ENCODE measurements at places on chromosomes 6 and 20.

GRCh38 chr6:70843328-70843918, 113.4 kb downstream of the B3GAT2 start:
- no peak for DNase-seq

- DNase-seq, result no peak
These were observed 613.8 kb downstream of the TFAP2B start for GRCh38 chr6:51432481-51432880.

- no peak for DNase-seq
These were observed 58.9 kb upstream of the L3MBTL3 start for GRCh38 chr6:129959358-129959930.

- no peak for DNase-seq
These were observed 57.9 kb downstream of the OTOR start for GRCh38 chr20:16806061-16806460.

DNA sequence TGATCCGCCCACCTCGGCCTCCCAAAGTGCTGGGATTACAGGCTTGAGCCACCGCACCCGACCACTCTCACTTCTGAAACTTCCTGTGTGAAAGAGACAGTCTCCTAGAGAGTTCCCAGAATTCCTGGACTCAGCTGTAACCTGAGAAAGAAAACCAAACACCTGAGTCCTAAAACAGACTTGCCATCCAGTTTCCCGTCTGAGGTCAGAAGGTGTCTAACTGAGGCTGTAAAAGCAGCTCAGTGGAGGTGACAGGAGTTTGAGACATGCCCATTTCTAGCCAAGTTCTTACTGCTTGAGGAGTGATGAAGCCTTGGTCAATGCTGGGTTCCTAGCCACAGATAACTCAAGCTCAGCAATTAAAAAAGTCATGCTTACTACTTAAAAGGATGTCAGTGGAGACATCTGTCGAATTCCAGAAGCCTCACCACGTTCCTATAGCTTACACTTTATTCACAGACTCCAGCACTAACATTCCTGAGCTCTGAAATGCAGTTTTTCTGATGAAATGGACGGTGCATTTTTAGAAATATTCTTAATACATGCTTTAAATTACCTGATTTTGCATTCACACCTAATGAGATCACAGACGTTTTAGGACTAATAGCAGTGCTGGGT, 6.1 kb downstream of the UQCC2 start:
- DNase-seq, result no peak

GRCh38 chr6:84775751-84776150, 11.4 kb upstream of the TBX18 start:
- DNase-seq, result no peak

DNA sequence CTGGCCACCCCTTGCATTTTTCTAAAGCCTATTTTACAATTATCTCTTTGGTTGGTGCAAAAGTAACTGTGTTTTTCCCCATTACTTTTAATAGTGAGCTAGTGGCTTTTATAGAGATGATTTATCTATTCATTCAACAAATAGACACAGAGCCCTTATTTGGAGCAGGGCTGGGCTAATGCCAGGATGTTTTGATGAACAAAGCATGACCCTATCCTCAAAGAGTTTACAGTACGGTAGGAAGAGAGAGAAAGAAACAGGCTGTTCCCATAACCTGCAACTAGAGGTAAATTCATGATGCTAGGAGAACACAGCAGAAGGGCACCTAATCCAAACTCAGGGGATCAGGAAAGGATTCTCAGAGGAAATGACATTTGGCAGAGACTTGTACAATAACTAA, 37.3 kb upstream of the UST start:
- DNase-seq, result no peak

GRCh38 chr6:138242987-138243592, 24.8 kb upstream of the PBOV1 start:
- no peak for DNase-seq

DNA sequence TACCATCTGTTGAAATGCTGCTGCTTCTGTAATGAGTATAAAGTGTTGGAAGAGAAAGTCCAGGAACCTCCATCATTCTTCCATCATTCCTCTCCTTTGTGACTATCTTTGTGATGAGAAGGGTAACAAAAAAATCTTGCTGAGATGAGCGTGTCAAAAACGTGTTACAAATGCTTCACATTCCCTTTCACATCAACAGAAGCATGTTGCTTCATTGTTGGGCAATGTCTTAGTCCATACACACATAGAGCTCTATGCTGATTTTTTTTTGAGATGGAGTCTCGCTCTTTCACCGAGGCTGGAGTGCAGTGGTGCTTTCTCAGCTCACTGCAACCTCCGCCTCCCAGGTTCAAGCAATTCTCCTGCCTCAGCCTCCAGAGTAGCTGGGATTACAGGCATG, 114.1 kb upstream of the ESR1 start:
- no peak for DNase-seq

DNA sequence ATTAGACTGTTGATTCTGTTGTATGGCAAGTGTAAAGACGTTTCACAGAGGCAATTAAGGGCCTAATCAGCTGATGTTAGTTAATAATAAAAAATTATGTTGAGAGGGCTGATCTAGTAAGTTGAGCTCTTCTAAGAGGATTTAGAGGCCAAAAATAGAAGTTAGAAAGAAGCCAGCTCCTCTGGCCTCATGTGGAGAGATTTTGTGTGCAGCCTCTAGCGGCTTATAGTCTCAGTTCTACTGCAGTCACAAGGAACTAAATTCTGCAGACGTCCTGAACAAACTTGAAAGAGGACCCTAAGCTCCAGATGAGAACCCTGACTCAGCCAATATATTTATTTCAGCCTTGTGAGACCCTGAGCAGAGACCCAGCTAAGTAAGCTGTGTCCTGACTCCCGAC, 498.6 kb downstream of the BTBD3 start:
- DNase-seq, result no peak

DNA sequence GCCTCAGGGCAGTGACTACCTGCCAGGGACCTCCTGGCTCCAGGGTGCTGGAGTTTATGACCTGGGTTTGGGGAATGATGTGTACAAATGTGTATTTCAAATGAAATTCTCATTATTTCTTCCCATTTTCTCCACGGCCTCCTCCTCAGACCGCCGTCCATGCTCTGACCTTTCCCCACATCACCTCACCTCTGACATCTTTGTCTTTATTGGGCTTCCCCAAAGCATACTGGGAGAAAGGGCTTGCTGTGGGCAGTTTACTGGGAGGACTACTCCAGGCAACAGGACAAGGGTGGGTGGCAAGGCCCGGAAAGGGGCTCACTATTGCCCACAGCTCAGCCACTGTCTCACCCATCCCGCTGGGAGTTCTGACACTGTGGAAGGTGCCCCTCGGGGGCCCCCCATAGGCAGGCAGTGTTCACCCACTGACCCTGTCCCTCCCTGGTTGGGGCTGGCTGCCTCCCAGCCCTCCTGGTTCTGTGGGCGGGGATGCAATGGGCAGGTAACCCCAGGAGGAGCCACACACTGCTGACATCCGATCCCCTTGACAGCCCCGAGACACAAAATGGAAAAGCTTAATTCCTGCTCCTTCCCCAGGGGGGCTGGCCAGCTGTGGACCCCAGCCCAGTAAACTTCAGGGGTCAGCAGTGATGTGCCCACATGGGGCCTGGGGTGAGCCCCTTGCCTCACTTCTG, 39.8 kb upstream of the CST7 start:
- DNase-seq, result no peak

DNA sequence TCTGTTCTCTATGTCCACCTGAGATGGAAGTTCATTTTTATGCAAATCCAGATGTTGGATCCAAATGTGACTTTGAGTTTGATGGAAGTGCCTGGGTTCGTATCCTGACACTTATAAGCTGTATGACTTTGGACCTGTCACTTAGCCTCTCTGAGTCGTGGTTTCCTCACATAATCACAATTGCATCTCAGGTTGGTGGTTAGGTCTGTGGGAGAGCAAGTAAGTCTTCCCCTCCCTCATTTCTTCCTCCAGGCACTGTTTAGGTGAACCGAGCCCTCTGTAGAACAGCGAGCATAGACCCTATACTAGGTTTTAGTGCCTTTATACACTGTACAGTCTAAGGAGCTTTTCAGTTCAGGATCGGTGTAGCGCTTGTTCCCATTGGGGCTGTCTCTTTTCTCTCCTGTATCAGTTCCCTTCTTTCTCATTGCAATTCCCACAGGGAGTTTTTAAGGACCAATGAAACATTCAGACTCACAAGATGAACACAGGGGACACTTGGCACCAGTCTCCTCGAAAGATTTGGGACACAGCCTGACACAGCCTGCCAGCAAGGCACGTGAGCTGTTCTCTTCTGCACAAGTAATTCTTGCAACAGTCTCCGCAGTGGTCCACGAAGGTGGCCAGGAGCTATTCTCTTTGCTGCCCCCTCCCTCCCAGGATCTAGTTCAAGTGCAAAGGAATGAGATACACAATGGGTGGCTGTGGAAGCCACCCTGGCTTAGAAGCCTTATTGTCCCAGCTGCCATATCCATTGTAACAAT, 11.8 kb downstream of the TOX2 start:
- DNase-seq, result no peak

DNA sequence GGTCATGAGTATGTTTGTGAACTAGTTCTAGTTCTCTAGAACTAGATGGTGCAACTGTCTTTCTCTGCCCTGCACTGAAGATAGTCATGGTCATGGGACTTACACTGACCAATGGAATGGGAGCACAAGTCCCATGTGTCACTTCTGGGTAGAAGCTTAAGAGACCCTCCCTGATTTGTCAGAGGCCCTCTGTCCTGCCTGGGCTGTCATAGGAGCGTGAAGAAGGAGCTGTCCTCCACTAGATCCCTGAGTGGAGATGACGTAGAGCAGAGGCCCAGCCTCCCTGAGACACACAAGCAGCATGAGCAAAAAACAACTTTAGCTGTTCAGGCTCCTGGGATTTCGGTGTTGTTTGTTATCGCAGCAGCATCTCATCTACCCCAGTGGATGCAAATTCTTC, 514.5 kb downstream of the PREX1 start:
- no peak for DNase-seq

GRCh38 chr20:13468166-13468565, 170.6 kb downstream of the TASP1 start:
- DNase-seq, result no peak

GRCh38 chr6:52779237-52779636, 16.0 kb upstream of the GSTA2 start:
- no peak for DNase-seq

GRCh38 chr20:50449738-50450492, 60.3 kb upstream of the PTPN1 start:
- DNase-seq, result no peak

DNA sequence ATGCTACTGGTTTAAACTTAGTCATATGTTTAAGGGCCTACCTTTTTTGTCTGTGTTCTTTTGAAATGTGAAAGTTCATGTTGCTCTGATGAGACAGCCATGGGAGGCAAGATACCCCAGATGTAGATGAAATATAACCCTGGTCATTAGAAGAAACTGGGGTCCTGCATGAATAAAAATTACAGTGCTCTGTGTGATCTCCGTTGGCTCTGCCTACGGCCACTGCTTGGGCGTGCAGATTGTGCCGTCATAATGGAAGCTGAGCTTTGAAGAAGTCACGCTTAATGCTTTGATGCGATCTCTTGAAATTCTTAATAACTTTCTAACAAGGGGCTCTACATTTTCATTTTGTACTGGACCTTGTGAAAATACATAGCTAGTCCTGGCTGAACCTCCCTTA, at the start of gene TAAR2:
TAAR2 (minus strand) TSS at position 101 of the 400 bp plus-strand sequence; CDS start at position 101, 0 bp downstream.
- DNase-seq, result no peak

DNA sequence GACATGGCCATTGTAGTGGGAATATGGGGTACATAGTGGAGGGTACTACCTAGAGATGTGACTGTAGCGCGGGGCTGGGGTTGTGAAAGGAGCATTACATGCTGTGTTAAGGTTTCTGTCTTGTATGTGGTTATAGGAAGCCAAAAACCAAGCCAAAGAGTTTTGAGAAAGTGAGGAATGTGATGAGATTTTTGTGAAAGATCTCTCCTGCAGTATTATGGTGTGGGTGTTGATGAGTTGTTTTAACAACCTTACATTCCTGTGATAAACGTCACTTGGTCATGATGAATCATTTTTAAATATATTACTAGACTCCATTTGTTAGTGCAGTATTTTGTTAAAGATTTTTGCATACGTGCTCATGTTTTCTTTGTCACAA, 48.9 kb downstream of the ZFAND3 start:
- DNase-seq, result no peak

GRCh38 chr6:170279977-170280688, 10.7 kb downstream of the DLL1 start:
- no peak for DNase-seq

- DNase-seq, result no peak
These were observed 475.3 kb upstream of the NRSN1 start for GRCh38 chr6:23650676-23651075.

DNA sequence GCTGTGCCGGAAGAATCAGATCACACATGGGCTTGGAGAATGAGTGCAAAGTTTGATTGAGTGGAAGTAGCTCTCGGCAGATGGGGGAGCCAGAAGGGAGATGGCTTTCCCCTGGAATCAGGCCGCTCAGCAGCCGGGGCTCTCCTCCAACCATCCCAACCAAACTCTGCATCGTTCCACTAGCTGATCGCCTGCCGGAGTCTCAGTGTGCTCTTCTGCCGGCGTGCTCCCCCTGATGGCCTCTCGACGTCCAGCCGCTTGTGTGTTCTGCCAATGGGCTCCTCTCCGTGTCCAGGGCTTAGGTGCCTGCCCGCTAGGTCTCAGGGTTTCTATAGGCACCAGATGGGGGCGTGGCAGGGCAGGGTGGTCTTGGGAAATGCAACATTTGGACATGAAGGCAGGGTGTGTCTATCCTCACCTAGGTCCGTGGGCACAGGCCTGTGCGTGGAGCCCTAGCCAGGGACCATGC, 4.9 kb upstream of the BIRC7 start:
- no peak for DNase-seq

- no peak for DNase-seq
These were observed 130.6 kb upstream of the DOK5 start for GRCh38 chr20:54344832-54345231.

GRCh38 chr6:104639668-104640067, 220.1 kb downstream of the HACE1 start:
- no peak for DNase-seq
